ENCODE measurements at places on chromosomes 11 and 22.

DNA sequence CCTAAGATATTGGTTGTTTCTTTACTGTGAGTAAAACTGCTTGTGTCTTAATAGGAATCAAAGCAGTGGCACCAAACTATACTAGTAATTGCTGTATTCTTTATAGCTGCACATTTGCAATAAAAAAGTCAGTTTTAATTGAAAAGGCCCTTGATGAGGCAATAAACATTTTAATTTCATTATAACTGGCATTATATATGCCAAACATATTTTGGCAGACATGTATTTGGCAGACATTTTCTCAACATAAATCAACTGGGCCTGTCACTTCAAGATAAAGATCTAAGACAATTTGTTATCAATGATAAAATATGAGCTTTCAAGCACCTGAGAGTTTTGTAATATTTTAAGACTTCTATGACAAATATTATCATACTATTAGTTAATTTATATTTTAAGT lies 245.7 kb downstream of the SBF2 start:
- DNase-seq, result no peak

- no peak for DNase-seq
These were observed 249.3 kb downstream of the DDX10 start for GRCh38 chr11:108914211-108914610.

DNA sequence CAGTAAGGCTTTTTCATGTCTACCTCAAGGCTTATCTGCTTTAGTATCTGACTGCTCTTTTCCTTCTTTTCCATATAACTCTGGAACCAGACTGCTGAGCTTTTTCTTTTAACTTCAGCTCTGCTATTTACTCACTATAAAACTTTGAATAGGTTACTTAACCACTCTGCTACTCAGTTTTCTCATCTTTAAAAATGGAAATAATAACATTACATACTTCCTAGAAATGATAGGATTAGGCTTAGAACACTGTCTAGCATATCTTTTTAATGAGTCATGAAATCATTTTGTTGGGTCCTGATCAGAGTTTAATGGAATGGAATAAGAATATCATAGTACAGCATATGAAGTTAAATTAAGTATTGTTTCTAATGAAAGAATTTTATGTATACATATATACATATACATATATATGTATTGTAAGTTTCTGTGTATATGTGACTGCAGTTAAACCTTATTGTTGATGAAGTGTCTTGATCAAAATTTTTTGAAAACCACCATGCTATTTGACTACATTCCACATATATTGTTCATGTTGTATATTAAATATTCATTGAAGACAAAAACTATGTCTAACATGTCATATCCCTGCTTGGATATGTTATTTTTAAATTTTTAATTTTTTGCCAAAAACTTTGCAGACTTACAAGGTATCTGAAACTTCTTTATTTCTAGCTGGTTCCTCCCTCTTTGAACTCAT lies 120.2 kb downstream of the METTL15 start:
- DNase-seq, result no peak

DNA sequence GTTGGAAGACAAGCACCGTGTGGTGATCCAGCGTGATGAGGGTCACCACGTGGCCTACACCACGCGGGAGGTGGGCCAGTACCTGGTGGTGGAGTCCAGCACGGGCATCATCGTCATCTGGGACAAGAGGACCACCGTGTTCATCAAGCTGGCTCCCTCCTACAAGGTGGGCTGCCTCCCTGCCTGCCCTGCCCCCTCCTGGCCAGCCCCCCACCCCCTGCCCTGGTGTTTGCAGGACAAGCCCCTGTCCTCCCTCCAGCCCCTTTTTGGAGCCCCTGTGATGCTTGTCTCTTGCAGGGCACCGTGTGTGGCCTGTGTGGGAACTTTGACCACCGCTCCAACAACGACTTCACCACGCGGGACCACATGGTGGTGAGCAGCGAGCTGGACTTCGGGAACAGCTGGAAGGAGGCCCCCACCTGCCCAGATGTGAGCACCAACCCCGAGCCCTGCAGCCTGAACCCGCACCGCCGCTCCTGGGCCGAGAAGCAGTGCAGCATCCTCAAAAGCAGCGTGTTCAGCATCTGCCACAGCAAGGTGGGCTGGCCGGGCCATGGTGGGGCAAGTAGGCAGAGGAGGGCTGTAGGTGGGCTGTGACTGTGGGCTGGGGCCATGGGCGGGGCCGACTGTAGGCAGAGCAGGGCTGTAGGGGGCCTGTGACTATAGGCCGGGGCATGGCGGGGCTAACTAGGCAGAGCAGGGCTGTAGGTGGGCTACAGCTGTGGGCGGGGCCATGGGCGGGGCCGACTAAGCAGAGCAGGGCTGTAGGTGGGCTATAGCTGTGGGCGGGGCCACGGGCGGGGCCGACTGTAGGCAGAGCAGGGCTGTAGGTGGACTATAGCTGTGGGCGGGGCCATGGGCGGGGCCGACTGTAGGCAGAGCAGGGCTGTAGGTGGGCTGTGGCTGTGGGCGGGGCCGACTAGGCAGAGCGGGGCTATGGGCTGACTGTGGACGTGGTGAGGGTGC lies 13.6 kb downstream of the MUC2 start:
- no peak for DNase-seq

- no peak for DNase-seq
These were observed 55.1 kb downstream of the TMPRSS5 start for GRCh38 chr11:113651023-113651422.

GRCh38 chr11:14253840-14254239 lies 105.1 kb downstream of the RRAS2 start:
- no peak for DNase-seq

DNA sequence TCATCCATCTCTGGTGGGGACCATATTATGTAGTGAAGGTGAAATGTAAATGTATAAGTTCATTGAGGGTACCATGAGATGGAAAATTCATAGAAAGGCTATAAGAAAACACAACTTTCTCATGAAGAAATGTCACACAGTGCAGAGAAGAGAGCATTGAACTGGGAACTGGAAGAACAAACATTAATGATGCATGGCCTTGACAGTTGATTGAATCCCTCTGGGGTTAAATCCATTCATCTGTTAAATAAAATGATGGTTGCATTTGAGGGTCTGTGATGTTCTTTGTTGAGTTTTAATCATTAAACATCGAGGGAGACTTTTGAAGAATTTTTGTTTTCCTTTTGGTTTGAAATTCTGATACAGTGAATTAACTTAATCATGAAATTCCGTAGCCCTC lies 1401.4 kb downstream of the FAM181B start:
- DNase-seq, result no peak

GRCh38 chr11:122202951-122203456 lies 87.0 kb upstream of the BLID start:
- DNase-seq, result no peak

GRCh38 chr22:39349967-39350726 lies at the start of gene SYNGR1:
TSS of gene SYNGR1 (plus strand) at chr22:39349991. CDS start at chr22:39350011, 20 bp downstream.
- DNase-seq, result no peak

DNA sequence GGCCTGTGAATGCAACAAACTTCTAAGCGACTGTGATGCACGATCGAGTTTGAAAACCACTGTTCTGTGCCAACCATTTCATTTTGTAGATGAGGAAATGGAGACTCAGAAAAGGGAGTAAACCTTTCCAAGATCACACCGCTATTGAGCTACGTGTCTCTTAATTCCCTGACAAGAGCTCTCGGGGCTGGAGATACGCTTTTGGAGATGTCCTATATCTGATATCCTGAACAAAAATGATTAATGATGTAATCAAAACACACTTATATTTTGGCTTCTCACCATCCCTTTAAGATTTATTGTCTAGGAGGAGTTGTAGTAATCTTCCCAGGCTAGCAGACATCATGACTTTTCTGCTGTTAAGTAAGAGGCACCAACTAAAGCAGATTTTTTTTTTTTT lies 1.7 kb upstream of the PARVA start:
- DNase-seq, result no peak

GRCh38 chr11:91802475-91802874 lies 422.1 kb upstream of the FAT3 start:
- DNase-seq, result no peak

DNA sequence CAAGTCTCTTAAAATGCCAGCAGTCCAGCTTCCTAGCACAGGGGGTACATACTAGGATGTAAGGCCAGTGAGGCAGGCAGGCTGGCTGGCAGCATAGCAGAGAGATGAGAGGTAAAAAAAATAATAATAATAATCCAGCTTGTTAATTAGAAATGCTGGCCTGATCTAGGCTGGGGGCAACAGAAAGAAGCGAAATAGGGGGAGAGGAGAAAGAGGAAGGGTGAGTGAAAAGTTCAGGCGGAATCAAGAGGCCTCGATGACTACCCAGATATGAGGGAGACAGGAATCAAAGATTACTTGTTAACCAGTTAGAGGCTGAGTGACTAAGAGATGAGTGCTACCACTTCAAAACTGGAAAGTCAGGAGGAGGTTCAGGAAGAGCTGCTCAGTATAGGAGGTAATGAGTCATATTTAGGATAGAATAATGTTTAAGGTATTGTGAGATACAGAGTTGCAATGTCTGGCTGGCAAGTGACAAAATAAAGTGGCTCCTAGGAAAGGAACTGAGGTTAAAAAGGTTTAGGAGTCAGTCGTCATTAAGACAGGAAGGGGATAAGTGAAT lies 2.8 kb downstream of the ALKBH8 start:
- DNase-seq, result no peak

GRCh38 chr11:26951809-26952515 lies 42.0 kb upstream of the FIBIN start:
- no peak for DNase-seq

DNA sequence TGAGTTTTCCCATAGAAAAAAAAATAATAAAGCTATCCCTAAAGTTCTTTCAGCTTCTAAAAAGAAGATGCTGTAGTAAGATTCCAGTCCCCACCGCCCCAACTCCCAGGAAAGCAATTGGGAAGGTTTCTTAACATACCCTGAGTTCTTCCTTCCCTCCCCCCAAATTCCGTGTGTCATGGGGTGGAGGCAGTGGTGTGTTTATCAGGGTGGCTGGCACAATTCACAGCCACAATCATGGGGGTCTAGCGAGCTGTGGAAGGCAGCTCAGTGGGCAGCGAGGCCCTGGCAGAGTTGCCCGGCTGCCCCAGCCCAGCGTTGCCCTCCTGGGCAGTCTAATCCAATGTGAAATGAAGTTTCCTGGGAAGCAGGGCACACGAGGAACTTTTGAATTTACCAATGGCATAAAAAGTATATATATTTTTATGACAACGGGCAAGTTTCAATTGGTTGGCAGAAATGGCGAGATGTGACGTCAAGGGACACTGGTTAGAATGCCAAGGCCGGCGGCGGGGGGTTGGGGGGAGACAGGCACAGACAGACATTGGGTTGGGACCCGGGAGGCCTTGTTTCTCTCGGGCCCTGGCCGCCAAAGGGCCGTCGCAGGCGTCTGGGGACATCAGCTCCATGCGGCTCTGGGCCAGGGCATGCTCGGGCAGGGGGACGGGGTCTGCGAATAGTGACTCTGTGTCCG lies 80.7 kb upstream of the PPARA start:
- no peak for DNase-seq

DNA sequence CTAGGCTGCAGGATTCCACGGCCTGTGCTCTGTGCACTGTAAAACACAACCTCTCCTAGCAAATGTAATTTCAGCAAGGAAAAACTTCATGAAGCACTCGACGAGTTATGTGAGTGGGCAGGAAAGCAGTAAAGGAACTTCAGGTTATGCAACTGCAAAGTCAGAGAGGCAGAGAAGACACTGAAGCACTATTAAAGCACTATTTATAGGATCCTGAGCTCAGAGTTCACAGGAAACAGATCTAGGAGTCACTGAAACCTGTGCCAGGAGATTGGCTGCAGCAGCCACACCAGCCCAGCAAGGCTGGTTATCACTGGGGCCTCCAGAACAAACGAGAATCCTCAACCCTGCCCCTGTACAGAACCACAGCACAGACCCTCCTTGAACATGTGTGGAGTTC lies 2.5 kb downstream of the SMIM35 start:
- no peak for DNase-seq

GRCh38 chr22:30803679-30804078 lies 109.0 kb downstream of the OSBP2 start:
- DNase-seq, result no peak

GRCh38 chr22:45204819-45205218 lies 35.9 kb downstream of the KIAA0930 start:
- no peak for DNase-seq

DNA sequence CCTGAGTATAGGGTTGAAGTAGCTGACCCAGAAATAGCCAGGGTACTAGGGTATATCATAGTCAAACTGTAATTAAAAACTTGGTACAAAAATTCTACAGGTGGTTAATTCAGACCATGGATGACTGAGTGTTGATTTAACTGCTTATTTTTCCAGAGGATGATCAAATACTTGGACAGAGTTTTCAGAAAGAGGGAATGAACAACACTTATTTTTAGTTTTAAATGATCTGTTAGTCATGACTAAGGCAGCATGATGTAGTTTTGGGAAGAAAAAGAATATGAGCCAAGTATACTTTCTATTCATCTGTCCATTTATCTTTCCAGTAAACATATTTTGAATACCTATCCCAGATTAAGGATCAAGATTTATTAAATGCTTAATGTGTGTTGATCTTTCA lies 19.8 kb upstream of the CCDC89 start:
- no peak for DNase-seq

GRCh38 chr22:47375621-47376321 lies 613.3 kb downstream of the TBC1D22A start:
- no peak for DNase-seq

DNA sequence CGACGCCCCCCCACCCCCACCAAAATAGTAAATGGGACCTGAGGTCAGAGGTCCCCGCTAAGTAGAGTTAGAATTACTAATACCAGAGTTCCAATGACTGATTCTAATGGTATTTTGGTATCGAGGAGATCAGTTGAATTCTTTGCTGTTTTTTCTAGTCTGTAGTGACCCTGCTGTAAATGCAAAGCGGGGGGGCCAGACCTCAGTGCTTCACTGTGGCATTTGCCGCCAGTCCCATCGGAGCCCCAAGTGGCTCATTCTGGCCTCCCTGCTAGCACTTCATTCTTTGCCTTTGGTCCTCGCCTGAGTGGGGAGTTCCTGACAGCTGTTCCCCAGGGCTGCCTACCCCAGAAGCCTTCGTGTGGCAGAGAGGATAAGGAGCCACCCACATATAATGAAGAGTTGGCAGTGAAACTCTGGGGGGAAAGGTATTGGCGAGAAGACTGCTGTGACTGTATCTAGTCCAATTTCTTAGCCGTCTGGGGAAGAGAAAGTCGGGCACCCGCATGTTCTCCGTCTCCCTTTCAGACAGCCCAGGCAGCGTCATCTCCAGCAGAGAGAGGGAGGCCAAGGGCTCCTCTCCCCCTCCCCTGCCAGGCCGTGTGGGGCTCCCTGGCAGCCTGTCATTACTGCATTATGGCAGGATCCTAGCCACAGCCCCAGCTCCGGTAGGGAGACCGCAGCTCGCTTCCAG lies 19.4 kb upstream of the CABP7 start:
- no peak for DNase-seq

GRCh38 chr11:72230764-72231365 lies 6.3 kb downstream of the INPPL1 start:
- no peak for DNase-seq

GRCh38 chr22:46280063-46280817 lies 12.4 kb downstream of the TTC38 start:
- no peak for DNase-seq
